ENCODE measurements at places on chromosomes 13 and 19.

DNA sequence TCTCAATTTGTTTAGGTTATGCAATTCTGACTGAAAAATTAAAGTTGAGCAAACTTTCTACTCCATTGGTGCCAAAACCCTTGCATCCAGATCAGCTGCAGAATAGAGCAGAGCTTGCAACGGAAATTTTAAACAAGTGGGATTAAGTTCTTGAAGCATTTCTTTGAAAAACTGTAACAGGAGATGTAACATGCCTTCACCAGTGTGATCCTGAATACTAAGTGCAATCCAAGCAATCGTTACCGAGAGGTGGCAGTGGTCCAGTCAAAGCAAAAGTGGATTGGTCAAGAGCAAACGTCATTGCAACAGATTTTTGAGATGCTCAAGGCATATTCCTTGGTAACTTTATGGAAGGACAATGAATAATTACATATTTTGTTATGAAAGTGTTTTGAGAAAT lies 841.1 kb upstream of the SLITRK5 start:
- DNase-seq, result peak; percentile 60

- peak; percentile 54 for DNase-seq
These were observed 13.3 kb upstream of the LEUTX start for GRCh38 chr19:39765091-39766076.

- DNase-seq, result peak; percentile 27
These were observed 207.6 kb downstream of the DACH1 start for GRCh38 chr13:71659404-71659803.

GRCh38 chr13:33775339-33776108 lies 42.4 kb upstream of the RFC3 start:
- DNase-seq, result no peak
